Mucosa of gallbladder (tissue), 1 donor: ENCODE measurements at places on chromosomes 2 and 18. TPM values are rescaled to one million over a fixed set of nuclear protein-coding genes. Genes with fewer than 3 reads are reported as not detected.

Gene PLEK
- 9.4 TPM for total RNA-seq

Gene FIGN
- total RNA-seq, result 5.9 TPM

Gene ABHD1
- 0.37 TPM for total RNA-seq

Gene RIT2
- not detected for total RNA-seq

Gene TM4SF20
- total RNA-seq, result not detected

Gene NYAP2
- 0.06 TPM for total RNA-seq

Gene SCN9A
- total RNA-seq, result 6.8 TPM

Gene REG1B
- total RNA-seq, result 8.1 TPM

Gene CCDC93
- total RNA-seq, result 34.6 TPM

Gene MERTK
- total RNA-seq, result 20.4 TPM

Gene SERPINB5
- total RNA-seq, result 0.14 TPM

Gene LIMS4
- 2.8 TPM for total RNA-seq

Gene CYRIA
- total RNA-seq, result 7.0 TPM

Gene HOXD1
- 0.40 TPM for total RNA-seq

Gene UGT1A8
- total RNA-seq, result 26.4 TPM

Gene LRRTM1
- 1.2 TPM for total RNA-seq

Gene FHOD3
- total RNA-seq, result 24.9 TPM
